ENCODE measurements at places on chromosomes 2 and 18.

DNA sequence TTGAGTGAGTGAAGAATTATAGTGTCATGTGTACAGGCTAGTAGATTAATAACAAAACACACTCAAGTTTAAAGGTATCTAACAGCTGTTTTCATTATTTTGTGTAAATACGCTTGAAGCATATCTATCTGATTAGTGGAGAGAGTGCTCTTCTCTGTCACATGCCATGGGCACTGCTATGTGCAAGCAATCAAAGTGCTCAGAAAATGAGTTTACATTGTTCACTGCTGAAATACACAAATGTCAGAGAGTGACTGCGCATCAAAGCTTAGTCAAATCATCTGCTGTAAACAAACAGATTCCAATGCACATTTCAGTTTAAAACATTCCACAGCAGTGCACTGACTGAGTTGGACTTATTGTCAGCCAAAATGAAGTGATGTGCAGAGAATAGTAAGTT is 423.4 kb downstream of the ZEB2 start:
- no peak for DNase-seq

DNA sequence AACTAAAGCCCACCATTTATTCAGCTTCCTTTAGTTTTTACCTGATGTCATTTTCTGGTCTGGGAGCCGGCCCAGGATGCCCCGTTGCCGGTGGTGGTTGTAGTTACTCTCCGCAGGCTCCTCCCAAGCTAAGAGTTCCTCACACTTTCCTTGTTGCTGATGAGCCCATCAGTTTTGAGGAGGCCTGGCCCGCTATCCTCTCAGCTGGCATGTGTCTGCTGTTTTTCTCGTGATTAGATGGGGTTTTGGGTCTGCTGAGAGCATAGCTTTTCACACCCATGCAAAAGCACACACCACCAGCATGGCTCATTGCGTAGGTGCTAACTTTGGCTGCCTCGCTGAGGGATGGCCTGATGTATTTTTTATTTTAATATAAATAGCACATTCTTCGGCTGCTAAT is 72.1 kb downstream of the PSMG2 start:
- DNase-seq = no peak

DNA sequence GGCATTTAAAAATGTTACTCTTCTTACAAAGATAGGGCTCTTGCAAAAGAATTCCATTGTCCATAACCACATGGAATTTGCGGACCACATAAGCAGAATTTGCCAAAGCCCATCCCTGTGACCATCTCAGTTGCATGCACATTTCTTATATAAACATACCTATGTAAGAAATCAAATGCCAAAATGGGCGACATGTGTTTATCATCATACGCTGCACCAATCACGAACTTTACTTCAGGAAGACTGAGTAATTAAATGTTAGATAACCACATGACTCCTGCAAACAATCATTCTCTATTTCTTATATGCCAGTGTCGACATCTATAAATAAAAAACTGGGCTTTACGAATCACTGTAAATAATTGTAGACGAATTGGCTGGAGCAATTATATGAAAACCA is 186.1 kb upstream of the RBMS1 start:
- no peak for DNase-seq

DNA sequence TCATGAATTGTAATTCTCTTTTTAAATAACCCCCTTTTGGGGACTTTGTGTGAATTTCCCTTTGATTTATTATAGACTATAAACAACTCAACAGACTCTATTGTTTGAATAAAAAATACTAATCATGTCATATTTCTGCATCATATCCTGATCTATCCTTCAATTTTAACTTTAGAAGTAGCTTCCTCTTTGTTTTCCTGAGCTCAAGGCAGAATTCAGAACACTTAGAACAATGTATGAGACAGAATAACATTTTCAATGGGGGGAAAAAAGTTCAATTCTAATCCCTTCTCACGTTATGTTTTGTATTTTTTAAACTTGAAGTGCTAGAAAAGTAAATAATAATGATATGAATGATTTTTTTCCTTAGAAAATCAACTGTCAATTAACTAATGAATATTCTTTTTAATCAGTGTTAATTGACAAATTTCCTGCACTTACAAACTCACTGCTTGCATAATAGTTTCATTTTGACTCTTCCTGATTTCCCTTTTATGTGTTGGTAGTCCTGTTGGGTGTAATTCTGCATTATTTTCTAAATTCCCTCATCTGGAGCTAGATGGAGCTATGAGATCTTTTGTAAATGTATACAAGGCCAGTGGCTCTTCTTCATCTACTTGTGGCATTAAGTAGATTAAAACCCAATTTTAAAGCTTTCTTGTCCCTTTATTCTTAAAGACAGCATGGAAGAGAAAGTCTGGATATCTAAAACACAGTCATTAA is 326.1 kb downstream of the PARD3B start:
- DNase-seq = no peak

DNA sequence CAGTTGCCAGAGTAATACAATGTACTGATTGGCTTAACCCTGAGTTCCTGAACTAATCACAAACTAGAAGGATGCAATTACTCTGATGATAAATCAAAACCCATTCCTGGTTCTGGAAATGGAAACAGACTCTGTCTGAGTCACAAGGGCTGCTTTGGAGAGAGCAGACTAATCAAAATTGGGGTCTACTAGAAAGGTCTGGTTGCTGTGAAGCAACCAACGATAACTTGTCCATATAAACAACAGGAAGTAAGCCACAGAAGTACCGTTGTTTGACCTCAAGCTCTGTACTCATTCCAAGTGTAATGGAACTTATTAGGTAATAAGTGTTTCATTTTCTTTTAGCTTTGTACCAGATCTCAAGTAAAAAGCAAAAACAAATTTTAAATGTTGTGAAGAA is 49.7 kb downstream of the RASGRP3 start:
- DNase-seq = no peak

DNA sequence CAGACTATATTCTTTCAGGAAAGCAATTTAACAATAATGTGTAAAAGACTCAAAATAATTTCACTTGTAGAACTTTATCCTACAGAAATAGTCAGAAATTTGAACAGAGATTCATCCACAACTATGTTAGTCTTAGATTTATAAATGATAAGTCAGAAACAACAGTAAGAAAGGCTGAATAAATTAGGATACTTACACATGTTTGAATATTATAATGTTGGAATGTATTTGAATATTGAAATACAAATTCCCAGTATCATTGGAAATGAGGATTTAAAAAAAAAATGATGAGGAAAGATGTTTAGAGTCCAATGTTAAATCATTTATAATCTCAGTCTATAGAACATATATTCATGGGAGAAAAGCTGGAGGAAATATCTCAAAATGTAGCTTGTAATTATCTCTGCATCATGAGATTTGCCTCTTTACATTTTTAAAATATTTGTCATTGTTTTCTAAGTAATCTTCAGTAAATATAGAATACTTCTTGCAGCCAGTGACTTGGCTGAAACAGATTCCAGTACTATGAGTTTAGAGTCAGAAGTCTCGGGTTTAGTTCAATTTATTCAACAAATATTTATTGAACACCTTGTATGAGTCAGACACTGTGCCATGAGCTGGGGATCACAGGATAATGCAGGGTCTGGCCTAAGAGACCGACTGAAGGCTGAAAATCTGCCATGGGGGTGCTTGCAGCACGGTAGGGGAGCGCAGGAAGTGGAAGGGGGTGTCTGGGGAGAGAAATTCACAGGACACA is 32.3 kb downstream of the CXCR4 start:
- no peak for DNase-seq

Data from caudate nucleus (tissue), 63 donors.